ENCODE measurements at places on chromosomes 1 and 21.

DNA sequence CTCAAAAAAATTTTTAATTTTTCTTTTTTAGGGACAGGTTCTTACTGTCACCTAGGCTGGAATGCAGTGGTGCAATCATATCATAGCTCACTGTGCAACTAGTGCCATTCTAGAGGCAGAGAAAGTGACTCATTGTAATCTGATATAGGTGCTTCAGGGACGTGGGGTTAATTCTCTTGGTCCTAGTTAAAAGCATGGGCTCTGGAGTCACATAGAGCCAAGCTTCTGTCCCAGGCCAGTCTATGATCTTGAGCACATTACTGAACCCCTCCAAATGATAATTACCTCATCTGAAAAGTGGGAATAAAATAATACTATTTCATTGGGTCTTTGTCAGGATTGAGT lies 1.1 kb upstream of the ADIPOR1 start:
- DNase-seq = peak; percentile 57

DNA sequence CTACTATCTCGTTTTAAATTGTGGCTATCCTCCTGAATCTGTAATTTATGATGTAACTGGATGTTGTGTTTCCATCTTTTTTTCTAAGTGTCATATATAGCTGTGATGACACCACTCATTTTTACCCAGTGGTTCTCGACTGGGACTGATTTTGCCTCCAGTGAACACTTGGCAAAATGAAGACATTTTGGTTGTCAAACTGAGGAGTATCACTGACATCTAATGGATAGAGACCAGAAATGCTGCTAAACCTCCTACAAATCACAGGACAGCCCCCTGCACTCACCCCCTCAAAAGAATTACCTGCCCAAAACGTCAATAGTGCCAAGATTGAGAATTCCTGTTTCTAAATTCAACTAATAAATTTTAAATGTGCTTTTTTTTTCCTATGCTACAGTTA lies 1.9 kb downstream of the TRMT13 start:
- DNase-seq = no peak

DNA sequence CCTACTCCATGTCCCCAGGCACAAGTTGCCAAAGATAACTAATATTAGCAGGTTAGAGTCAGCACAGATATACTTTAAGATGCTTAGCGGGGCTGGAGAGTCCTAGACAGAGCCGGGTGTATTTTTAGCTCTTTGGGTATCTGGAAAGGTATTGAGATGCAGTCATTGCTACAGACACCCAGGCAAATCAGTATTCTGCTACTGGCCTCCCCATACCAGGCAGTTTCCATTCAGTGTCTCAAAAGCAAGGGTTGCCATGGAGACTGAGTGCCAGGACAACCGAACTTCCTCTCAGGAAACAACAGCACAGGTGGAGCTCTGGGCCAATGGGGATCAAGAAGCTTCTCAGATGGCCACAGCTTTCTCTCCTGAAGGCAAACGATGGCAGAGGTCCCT lies 45.3 kb downstream of the KCNC4 start:
- DNase-seq = no peak

- peak; percentile 25 for DNase-seq
Measured at GRCh38 chr1:194367121-194367520, 1180.7 kb upstream of the B3GALT2 start.

- no peak for DNase-seq
Measured at GRCh38 chr1:89557445-89557825, 32.8 kb downstream of the LRRC8B start.

- DNase-seq = no peak
Measured at GRCh38 chr1:174008979-174009378, 13.2 kb downstream of the RC3H1 start.

- no peak for DNase-seq
Measured at GRCh38 chr1:32811917-32812316, 5.2 kb downstream of the YARS1 start.

DNA sequence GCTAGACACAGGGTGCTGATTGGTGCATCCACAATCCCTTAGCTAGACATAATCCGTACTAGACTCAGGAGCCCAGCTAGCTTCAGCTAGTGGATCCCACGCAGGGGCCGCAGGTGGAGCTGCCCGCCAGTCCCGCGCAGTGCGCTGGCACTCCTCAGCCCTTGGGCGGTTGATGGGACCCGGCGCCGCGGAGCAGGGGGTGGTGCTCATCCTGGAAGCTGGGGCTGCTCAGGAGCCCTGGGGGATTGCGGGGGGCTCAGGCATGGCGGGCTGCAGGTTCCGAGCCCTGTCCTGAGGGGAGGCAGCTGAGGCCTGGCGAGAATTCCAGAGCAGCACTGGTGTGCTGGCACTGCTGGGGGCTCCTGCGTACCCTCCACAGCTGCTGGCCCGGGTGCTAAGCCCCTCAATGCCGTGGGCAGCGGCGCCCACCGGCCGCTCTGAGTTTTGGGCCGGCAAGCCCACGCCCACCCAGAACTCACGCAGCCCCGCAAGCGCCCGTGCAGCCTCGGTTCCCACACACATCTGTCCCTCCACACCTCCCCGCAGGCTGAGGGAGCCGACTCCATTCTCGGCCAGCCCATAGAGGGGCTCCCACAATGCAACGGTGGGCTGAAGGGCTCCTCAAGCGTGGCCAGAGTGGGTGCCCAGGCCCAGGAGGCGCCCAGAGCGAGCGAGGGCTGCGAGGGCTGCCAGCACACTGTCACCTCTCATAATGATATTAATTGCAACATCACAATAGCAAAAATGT lies 87.4 kb downstream of the CRB1 start:
- no peak for DNase-seq

DNA sequence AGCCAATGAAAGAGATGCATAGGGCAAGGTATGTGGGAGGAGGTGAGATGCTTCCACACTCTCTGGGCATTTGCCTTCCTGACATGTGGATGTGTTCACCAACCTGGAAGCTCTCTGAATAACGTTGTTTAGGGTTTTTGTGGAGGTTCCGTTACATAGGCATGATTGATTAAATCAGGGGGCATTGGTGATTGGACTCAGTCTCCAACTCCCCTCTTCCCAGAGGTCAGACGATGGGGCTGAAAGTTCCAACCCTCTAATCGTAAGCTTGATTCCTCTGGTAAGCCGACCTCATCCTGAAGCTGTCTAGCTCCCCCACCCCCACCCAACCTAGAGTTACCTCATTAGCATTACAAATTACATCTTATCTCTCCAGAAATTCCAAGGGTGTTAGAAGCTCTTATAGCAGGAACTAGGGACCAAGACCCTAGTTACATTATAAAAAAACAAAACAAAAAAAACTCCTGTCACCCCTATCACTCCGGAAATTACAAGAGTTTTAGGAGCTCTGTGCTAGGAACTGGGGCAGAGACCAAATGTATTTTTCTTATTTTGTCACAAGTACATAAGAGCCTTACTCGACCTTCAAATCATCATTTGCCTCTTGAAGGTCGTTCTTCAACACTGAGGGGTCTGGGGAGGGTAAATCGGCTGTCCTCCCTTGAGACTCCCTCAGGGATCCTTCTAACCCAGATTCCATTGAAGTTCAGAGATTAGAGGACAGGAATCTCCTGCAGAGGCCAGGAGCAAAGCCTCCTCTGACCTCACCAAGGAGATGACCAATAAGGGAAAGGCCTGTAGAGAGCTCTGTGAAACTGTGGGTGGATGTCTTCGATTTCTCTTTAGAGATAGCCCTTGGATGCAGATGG lies 58.2 kb downstream of the DNTTIP2 start:
- DNase-seq = no peak

- DNase-seq = no peak
Measured at GRCh38 chr21:25424634-25425033, 182.6 kb downstream of the MRPL39 start.

DNA sequence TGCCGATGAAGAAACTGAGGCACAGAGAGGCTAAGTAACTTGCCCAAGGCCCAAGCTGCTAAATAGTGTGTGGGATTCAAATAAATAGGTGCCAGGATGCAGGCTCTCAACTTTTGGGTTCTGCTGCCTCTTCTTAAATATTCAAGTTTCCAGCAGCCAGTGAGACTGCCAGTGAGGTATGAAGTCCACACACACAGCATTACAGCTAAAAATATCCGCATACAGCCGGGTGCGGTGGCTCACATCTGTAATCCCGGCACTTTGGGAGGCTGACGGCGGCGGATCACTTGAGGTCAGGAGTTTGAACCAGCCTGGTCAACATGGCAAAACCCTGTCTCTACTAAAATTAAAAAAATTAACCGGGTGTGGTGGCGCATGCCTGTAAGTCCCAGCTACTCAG lies 78.4 kb upstream of the DIRAS3 start:
- DNase-seq = no peak

DNA sequence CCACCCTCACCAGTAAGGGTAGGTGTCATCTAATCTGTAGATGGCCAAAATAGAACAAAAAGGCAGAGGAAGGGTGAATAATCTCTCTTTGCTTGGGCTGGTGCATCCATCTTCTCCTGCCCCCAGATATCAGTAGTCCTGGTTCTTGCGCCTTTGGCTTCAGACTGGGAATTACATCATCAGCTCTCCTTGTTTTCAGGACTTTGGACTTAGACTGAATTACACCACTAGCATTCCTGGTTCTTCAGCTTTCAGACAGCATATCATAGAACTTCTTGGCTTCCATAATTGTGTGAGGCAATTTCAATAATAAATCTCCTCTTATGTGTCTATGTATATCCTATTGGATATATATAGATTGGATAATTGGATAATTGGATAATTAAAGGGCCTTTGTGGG lies 403.0 kb upstream of the USP24 start:
- DNase-seq = no peak

Data from fibroblast of skin of right biceps (primary cell).